Activated CD8-positive, alpha-beta T cell treated with anti-CD3 and anti-CD28 coated beads for 36 hours (primary cell): ENCODE measurements at places on chromosomes 4 and X. TPM values are rescaled to one million over a fixed set of nuclear protein-coding genes. Genes with fewer than 3 reads are reported as not detected.
A peak's percentile ranks its signal among the peaks of the same experiment; 100 is the strongest.

DMRTC1B gene
- total RNA-seq = not detected

DNA sequence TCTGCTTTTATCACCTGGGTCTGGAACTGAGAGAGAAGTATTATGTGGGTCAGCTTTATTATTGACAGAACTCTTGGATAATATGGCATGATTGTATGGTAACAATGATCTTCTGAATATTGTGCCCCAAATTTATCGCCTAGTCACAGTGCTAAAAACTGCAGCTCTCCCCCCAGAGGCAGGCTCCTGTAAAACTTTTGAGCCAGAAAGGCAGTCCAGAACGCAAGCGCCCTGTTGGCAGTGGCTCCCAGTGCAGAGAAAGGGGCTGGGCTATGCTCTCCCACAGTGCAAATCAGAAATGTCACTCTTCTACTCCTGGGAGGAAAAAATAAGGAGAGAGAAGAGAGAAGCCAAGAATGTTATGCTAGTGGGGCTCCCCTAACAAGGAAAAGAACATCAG, 50.5 kb downstream of the HELT start:
- no peak for DNase-seq

DNA sequence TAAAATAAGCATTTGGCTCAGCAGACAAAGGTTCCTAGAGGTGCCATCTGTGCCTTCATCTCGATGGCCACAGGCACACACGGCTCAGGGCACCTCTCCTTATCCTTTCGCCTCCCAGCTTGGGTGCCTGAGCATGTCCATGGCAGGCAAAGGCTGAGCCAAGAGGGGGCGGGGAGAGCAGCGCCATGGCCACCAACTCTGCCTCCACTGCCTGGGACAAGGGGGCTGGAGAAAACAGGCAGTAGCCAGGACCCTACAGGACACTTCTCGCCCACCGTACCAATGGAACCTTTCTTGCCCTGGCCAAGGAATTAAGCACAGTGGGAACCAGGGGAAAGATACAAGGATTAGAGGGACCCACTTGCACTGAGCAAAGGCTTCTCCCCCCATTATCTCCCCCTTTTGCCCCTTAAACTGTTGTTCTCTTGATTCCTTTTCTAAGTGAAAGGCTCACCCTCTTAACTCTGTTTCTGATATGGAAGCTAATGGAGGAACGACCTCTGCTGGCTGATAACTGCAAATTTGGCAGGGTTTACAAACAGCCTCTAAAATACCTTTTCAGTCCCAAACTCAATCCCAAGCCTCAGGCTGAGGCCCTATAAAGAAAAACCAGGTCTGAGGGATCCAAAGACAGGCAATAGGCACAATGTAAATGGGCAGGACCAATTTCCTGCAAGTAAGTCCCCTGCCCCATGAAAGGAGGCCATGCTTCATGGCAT, 335.2 kb downstream of the ADAM29 start:
- no peak for DNase-seq

GRCh38 chrX:124093222-124093621, 131.7 kb downstream of the STAG2 start:
- DNase-seq = no peak

CYSLTR1 gene
- total RNA-seq = 0.45 TPM

TAF7L gene
- total RNA-seq = not detected

TMPRSS11A gene
- total RNA-seq = not detected

SMR3A gene
- not detected for total RNA-seq

GRCh38 chr4:6928081-6928480, 18.5 kb downstream of the TBC1D14 start:
- no peak for DNase-seq

PASD1 gene
- total RNA-seq = not detected

- peak; percentile 1 for DNase-seq
These were observed 25.7 kb downstream of the RNF128 start for GRCh38 chrX:106752101-106752678.

- no peak for DNase-seq
These were observed 26.7 kb upstream of the ZCCHC13 start for GRCh38 chrX:74277320-74277719.

WDR1 gene
- 393 TPM for total RNA-seq

- DNase-seq = no peak
These were observed 106.0 kb downstream of the KLHL8 start for GRCh38 chr4:87114245-87115062.

DNA sequence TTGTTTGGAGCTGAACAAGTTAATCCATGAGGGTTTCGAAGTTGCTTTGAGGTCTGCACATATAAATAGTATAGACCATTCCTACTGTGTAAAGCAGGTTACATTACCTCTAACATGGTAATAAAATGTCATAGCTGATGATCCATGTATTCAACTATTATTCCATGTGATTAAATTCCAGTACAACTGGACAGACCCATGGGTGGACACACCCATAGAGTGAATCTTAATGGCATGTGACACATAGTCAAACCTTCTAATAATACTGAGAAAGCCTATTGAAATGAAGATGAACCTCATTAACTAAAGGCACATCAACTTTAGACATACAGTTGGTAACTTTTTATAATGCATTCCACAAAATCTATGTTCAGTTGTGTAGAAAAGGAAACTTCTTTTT, 28.5 kb downstream of the FHIP1A start:
- DNase-seq = no peak

GPRIN3 gene
- 10.6 TPM for total RNA-seq

DNA sequence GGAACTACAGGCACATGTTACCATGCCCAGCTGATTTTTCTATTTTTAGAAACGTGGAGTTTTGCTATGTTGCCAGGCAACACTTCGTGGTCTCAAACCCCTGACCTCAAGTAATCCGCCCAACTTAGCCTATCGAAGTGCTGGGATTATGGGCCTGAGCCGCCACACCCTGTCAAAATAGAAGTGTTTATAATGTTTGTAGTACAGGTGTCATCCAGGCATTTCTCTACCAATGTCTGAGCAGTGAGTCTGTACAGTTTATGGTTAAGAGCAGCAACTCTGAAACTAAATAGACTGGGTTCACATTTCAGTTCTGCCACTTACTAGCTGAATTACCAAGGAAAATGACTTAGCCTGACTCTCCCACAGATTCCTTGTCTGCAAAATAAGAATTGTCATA, 460.4 kb upstream of the GALNT7 start:
- no peak for DNase-seq
